Hepatic stellate cell (primary cell): ENCODE measurements at places on chromosomes 11 and 22.

- DNase-seq: no peak
Measured at GRCh38 chr11:117374316-117375055, 46.8 kb downstream of the CEP164 start.

- peak; percentile 39 for DNase-seq
Measured at GRCh38 chr11:7637447-7638157, 35.7 kb downstream of the CYB5R2 start.

- DNase-seq: peak; percentile 83
Measured at GRCh38 chr22:41048791-41049717, 43.3 kb upstream of the EP300 start.

DNA sequence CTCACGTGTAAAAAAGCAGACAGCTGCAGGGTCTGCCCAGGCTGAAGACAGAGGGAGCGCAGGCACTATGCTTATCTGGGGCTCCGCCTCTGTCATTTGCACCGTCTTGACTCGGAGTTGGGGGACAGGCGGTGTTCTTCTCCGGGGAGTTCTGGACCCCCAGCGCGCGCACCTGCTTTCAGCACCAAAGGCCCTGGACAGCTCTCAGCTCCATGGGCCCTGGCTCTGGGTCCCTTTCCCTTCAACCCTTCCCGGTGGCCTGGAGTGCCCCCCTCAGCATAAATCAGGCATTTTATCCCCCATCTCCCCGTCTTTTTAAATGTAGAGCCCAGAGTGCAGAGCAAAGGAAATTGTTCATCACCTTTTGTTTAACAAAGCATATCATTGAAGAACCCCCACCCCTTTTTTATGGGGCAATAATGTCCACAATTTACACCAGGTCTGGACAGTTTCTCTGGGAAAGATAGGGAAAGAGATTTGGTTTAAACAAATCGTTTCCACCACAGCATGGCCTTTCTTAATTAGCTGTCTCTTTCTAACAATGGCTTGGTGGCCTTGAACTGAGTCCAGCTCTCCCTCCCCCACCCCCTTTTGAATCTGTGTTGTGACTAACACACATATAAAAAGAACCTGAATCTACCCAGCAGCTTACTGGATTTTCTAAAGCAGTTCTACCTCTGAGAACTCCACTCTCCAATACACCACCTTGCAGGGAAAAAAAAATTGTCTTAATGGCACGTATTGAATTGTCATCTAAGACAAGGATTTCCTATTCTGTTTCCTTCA lies 1.7 kb downstream of the SEZ6L start:
- DNase-seq: no peak

GRCh38 chr11:8288824-8289491 lies 25.3 kb upstream of the LMO1 start:
- DNase-seq: no peak
